ENCODE measurements at places on chromosomes 1 and 21.

DNA sequence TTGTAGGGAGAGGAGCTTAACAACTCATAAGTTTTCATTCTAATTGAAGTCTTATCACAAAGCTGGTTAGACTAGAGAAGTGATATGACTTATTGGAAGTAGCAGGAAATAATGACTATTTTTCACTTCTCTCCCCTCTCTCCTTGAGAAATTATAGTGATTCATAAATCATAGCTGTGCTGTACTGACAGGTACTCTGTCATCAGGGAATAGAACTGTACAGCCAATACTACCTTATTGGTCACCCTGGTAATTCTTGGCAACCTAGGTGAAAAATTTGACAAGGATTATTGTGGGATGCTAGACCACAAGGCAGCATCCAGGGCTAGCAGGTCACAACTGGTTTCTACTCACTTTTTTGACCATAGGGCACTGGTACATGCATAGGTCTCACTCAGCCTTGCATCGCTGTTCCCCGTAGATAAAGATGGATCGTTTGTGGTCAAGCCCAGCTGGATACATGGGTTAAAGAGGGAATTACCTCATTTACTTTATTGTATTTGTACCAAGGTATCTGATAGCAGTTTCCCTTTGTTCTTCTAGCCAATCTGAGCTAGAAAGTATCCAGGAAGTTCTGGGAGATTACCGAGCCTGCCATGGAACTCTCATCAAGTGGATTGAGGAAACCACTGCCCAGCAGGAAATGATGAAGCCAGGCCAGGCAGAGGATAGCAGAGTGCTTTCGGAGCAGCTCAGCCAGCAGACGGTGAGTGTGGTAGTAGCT is 113.6 kb downstream of the MACF1 start:
- no peak for DNase-seq

- DNase-seq = no peak
Measured at GRCh38 chr1:36367066-36367465, 18.7 kb downstream of the STK40 start.

DNA sequence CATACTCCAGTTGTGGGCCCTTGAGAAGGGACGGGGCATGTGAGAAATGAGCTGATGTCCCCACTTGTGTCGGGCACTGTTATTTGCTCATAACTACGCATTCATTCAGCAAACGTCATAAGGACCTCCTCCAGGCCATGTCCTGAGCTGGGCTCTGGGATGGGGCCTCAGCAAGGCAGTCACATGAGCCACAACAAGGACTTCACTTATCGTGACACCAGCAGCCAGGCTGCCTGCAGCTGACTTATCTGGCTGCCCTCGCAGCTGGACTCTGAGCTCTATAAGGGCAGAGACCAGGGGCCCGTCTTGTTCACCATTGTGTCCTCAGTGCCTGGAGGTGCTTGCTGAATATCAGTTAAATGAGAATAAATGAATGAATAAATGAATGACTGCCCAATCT is 37.5 kb upstream of the GRIK3 start:
- no peak for DNase-seq

GRCh38 chr1:43622901-43623780 is 26.8 kb upstream of the KDM4A start:
- DNase-seq = no peak

DNA sequence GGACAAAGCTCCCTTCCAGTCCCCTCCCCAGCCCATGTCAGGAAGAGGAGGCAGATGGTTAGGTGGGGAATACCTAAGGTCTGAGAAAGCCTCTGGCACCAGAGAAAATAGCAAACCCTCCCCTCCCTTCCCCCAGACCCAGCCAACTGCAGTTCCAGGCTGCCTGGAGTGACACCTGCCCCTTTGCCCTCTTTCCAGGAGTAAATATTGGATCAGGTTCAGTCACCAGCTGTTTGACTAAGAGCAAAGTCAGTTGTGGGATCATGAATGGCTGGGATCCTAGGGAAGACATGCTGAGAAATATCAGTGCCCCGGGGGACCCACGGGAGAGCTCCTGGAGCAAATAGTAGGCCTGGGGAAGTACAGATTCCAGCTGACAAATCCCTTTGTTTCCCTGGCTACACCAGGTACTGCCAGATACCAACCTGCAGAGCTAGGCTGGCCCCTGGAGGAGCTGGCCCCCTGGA is 12.2 kb upstream of the CDK18 start:
- no peak for DNase-seq

Data from stimulated activated CD8-positive, alpha-beta memory T cell treated with anti-CD3 and anti-CD28 coated beads, Interleukin-7, amount 100 ng/mL, for 1 hour (primary cell).